ENCODE measurements at places on chromosomes 6 and 20. TPM values are rescaled to one million over a fixed set of nuclear protein-coding genes. Genes with fewer than 3 reads are reported as not detected.

- no peak for DNase-seq
Measured at GRCh38 chr6:107284805-107285204, 169.5 kb upstream of the BEND3 start.

- DNase-seq = no peak
Measured at GRCh38 chr20:5680192-5680591, 70.0 kb upstream of the SHLD1 start.

Gene POM121L2
- total RNA-seq = not detected

DNA sequence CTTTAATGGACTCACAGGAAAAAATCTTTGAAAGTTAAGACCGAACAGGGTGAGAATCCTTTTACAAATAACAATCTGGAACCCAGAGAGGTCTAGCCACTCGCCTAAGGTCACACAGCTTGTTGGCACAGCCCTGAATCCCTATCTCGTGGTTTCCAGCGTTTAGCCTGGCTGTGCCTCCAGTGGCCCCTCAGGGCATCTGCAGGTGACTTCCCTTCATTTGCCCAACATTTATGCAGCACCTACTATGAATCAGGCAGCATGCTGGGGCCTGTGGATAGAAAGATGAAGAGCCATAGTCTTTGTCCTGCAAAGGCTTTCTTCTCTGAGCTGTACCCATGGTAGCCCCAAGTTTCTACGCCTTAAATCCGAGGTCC is 2.6 kb upstream of the NR2E1 start:
- no peak for DNase-seq
